Common myeloid progenitor, CD34-positive (primary cell): ENCODE measurements at places on chromosomes 5 and 9.

DNA sequence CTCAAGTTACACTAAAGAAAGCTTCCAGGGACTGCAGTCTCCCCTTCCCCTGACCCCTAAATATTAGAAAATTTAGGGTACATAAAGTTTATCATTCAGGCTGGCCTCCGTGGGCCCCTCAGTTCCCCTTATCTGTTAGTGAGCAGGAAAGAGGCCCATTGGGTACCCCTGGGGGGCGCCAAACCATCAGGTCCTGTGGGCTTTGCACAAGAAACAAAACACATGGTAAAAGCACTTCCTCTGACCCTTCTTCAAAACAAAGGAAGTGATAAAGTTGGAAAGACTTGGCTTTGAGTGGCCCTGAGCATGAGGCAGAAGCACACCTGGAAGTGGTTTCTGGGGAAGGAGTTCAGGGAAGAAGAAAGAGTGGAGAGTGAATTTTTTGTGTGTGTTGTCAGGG, 213.0 kb downstream of the SMARCA2 start:
- peak; percentile 32 for DNase-seq

DNA sequence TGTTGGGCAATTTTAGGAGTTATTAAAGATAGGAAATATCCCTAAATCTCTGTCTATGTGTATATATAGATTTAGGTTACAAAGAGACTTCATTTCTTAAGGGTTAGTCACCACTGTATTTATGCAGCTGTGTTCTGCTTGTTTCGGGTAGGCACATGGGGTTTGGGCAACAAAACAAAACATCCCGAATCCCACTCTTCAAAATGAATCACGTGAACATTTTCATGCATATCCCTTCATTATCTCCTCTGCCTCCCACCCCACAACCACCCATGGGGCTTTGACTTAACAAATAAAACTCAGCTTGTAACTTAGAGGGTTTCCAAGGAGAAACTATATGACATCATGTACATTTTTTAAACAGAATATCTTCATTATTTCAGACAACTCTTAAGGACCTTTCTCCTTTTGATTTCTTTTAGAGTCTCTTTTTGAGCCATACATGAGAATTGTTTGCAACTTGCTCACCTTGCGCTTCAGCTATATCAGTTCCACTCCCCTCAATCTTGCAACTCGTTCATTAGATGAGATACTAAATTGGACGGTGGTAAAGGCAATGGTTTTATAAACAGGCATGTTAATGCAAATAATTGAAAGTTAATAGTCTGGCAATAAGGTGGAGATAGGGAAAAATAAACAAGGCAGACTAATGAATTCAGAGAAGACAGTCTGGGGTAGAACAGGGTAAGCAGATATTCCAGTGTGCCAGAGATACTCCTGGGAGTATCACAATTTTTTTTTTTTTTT, 136.7 kb downstream of the CD180 start:
- DNase-seq, result no peak

GRCh38 chr5:133919148-133920136, 49.0 kb downstream of the C5orf15 start:
- DNase-seq, result no peak

DNA sequence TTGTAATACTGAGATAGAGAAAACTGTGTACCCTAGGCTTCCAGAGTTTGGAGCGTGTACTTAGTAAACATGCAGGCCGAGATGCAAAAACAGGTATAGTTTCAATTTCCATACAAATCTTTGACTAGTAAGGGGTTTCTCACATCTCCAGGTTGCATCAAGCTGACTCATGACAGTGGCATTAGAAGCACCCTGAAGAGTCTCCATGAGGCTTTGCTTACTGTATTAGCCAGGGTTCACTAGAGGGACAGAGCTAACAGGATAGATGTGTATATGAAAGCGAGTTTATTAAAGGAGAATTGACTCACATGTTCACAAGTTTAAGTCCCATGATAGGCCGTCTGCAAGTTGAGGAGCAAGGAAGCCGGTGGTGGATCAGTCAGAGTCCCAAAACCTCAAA, 275.3 kb upstream of the CDH6 start:
- no peak for DNase-seq

- DNase-seq, result no peak
These were observed 12.6 kb upstream of the ANKH start for GRCh38 chr5:14884062-14884612.

- no peak for DNase-seq
These were observed 1347.2 kb upstream of the NUDT12 start for GRCh38 chr5:104909803-104910202.

DNA sequence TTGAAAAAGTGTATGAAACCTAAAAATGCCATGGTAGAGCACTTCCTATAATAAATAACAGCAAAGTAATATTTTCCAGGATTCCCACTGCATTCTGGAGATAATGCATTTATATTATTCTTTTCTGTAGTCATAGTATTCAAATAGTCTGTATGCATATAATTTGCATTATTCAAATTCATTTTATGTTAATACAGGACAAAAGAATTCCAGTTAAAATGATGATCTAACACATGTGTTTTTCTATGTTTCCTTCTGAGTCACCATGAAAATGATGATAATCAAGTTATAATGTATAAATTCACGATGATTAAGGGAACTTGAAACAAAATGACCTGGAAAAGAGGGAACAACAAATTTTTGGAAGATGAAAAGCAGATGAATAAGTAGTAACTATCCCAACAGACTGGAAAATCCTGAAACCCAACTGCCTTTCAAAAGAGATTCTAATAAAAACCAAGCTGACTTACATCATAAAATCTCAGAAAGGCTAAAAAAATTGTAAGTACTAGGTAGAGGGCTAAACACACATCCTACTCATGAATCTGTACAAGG, 358.6 kb upstream of the PAPPA start:
- DNase-seq, result no peak

- DNase-seq, result peak; percentile 65
These were observed 7.9 kb downstream of the TMEM167A start for GRCh38 chr5:83069096-83069799.

GRCh38 chr5:82168294-82168693, 109.9 kb downstream of the RPS23 start:
- DNase-seq, result no peak
